ENCODE measurements at places on chromosomes 11 and 22.

GRCh38 chr22:43535336-43535735 is 123.5 kb downstream of the MPPED1 start:
- no peaks in the 10 kb centered on the region for H3K36me3 ChIP-seq
- H3K27me3 ChIP-seq: no peaks in the 10 kb centered on the region
- H3K27ac ChIP-seq: no peak overlapping the region
- H3K4me1 ChIP-seq: no peaks in the 10 kb centered on the region
- no peak overlapping the region for H3K4me3 ChIP-seq
- DNase-seq: peak; percentile 28

- DNase-seq: no peak
- no peaks in the 10 kb centered on the region for H3K36me3 ChIP-seq
- no peak overlapping the region for H3K27ac ChIP-seq
- H3K4me3 ChIP-seq: no peak overlapping the region
- H3K4me1 ChIP-seq: no peaks in the 10 kb centered on the region
Measured at GRCh38 chr11:92843455-92843854, 126.0 kb upstream of the MTNR1B start.

DNA sequence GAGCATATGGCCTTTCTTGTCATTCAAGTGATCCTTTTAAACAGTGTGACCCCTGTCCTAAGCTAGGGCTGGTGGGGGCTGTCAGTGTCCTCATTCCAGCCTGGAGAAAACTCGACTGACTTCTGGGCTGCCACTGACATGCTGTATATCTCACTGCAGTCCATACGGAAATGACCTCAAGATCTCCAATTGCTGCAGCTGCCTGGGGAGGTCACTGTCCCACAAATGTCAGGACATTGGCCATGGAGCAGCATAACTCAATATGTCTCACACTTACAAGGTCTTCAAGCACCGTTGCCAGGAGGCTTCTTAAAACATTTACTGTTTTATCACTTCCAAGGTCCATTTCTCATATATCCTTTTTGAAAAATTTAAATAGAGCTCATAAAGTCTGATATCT is 27.8 kb upstream of the CSNK2A3 start:
- H3K27me3 ChIP-seq: no peaks in the 10 kb centered on the region
- no peak overlapping the region for H3K27ac ChIP-seq
- no peak overlapping the region for H3K4me3 ChIP-seq
- H3K4me1 ChIP-seq: no peaks in the 10 kb centered on the region
- DNase-seq: no peak
- no peaks in the 10 kb centered on the region for H3K36me3 ChIP-seq

DNA sequence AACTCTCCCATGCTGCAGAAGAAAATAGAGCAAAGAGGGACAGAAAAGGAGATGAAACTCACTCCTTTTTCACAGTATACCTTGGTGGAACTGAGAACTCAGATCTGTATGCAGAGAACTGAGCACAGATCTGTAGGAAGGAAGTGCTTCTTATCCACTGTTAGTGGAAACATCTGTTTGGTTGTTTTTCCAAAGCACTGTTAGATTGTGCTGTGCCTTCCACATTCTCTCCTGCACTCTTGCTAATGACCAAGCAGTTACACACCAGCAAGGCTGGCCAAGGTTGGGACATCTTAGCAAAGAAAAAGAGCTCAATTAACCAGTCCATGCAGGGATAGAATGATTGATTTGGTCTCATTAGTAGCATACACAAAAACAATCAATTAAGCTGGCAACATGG is 20.1 kb upstream of the SIK2 start:
- H3K27ac ChIP-seq: no peak overlapping the region
- H3K4me3 ChIP-seq: no peak overlapping the region
- DNase-seq: no peak
- no peaks in the 10 kb centered on the region for H3K36me3 ChIP-seq

- no peaks in the 10 kb centered on the region for H3K4me1 ChIP-seq
- no peak for DNase-seq
- no peak overlapping the region for H3K27ac ChIP-seq
- peaks cover 9% of the 10 kb centered on the region for H3K36me3 ChIP-seq
Measured at GRCh38 chr11:44229624-44230023, 80.3 kb downstream of the ALX4 start.

DNA sequence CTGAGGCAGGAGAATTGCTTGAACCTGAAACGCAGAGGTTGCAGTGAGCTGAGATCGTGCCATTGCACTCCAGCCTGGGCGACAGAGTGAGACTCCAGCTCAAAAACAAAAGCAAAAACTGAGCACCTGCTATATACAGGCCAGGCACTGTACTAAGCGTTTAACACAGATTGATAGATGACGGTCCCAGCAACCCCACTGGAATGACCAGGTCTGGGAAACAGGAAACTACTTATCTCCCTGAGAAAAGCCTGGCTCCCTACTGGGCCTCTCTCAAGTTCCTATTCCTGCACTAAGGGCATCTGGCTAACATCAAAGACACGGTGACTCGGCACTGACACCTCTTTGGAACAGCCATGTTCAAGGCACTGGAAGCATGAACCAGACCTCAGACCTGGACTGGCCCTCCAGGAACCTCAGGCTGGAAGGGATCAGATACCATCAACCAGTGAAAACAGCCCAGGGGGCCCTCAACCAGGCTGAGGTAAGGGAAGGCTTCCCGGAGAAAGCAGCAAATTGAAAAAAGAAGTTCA is 16.6 kb downstream of the ARAP1 start:
- no peak for DNase-seq
- peak overlapping the region; percentile 2 for H3K4me3 ChIP-seq
- H3K27me3 ChIP-seq: no peaks in the 10 kb centered on the region
- peaks cover 8% of the 10 kb centered on the region for H3K36me3 ChIP-seq
- H3K27ac ChIP-seq: peak overlapping the region; percentile 85

DNA sequence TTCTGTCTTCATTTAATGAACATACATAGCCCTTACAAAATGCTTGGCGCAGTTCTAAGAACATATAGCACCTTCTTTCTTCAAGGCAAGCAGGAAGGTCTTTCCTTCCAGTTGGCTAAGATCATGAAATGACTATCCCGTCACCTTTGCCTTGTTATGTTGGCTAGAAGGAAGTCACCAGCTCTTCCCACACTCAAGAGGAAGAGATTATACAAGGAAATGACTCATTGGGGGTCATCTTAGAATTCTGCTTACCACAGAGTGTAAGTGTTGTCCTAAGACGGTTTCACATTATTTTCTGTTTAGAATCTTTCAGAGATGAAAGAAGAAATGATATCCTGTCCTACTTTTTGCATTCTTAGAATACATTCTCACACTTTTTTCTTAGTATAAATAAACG is 808.0 kb upstream of the LUZP2 start:
- no peaks in the 10 kb centered on the region for H3K4me1 ChIP-seq
- no peak overlapping the region for H3K4me3 ChIP-seq
- no peak overlapping the region for H3K27ac ChIP-seq
- H3K36me3 ChIP-seq: no peaks in the 10 kb centered on the region

DNA sequence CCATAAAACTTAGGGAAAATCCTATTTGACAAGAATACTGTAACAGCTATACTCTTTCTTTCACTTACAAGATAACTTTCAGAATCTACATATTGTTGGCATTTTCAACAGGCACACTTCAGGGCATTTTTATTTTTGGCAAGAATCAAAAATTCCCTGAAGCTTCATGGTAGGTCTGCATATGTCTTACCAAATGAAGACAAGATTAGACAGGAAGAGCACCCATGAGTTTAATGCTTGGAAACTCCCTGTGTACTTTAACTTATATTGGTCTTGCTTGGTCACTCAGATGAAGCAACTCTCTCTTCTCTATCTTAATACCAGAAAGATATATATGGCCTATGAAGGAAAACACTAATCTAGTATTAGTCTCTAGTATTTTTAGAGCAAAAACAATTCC is 137.7 kb downstream of the ATG16L2 start:
- H3K27me3 ChIP-seq: no peaks in the 10 kb centered on the region
- H3K4me1 ChIP-seq: peaks cover 16% of the 10 kb centered on the region
- H3K4me3 ChIP-seq: no peak overlapping the region
- H3K27ac ChIP-seq: peak overlapping the region; percentile 6

- H3K4me3 ChIP-seq: no peak overlapping the region
- no peaks in the 10 kb centered on the region for H3K27me3 ChIP-seq
- peaks cover 27% of the 10 kb centered on the region for H3K4me1 ChIP-seq
- H3K27ac ChIP-seq: no peak overlapping the region
- H3K36me3 ChIP-seq: no peaks in the 10 kb centered on the region
- no peak for DNase-seq
Measured at GRCh38 chr11:78392854-78393253, 24.8 kb downstream of the GAB2 start.

DNA sequence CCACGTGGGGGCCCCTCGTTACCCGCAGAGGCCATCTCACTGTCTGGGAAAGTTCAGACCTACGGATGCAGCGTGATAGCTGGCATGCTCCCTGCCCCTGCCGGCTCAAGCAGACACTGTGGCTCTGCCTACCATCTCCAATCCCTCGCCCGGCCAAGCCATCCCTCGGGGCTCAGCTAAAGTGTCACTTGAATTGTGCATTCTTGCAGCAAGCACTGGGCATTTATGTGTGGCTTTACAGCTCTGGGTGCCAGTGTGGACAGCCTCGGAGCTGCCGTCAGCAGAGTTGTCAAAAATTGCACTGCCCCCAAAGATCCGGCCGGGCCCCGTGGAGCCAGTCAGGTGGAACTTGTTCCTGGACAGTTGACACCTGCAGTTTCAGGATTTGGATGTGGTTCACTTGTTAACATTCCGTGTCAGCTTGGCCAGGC is 75.0 kb upstream of the FGF3 start:
- H3K27me3 ChIP-seq: peaks cover 26% of the 10 kb centered on the region
- no peak overlapping the region for H3K27ac ChIP-seq

GRCh38 chr11:1226226-1226985 is 3.5 kb downstream of the MUC5B start:
- no peak overlapping the region for H3K4me3 ChIP-seq
- H3K27me3 ChIP-seq: peaks cover 26% of the 10 kb centered on the region
- DNase-seq: peak; percentile 64
- H3K36me3 ChIP-seq: no peaks in the 10 kb centered on the region

GRCh38 chr11:65420506-65420905 is 2.1 kb upstream of the NEAT1 start:
- H3K4me3 ChIP-seq: peak overlapping the region; percentile 98
- peaks cover 16% of the 10 kb centered on the region for H3K36me3 ChIP-seq
- peak overlapping the region; percentile 100 for H3K27ac ChIP-seq
- no peak for DNase-seq

DNA sequence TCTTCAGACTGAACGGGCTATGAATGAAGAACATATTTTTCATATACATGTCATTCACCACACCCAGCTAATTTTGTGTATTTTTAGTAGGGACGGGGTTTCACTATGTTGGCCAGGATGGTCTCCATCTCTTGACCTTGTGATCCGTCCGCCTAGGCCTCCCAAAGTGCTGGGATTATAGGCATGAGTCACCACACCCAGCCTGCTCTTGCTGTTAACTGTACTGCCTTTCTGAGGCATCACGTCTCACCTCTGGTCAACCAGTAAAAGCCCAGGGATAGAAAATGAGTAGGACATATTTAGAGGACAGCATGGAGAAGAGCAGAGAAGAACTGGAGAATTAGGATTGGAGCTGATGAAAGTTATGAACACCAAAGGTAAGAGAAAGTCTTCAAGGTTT is 55.6 kb downstream of the APOL3 start:
- no peak for DNase-seq
- H3K27me3 ChIP-seq: no peaks in the 10 kb centered on the region
- H3K4me3 ChIP-seq: no peak overlapping the region
- no peak overlapping the region for H3K27ac ChIP-seq
- no peaks in the 10 kb centered on the region for H3K4me1 ChIP-seq

- H3K27ac ChIP-seq: no peak overlapping the region
- H3K36me3 ChIP-seq: no peaks in the 10 kb centered on the region
- DNase-seq: no peak
- H3K27me3 ChIP-seq: no peaks in the 10 kb centered on the region
- no peaks in the 10 kb centered on the region for H3K4me1 ChIP-seq
Measured at GRCh38 chr11:109644152-109644551, 222.2 kb downstream of the C11orf87 start.

GRCh38 chr11:83025267-83025704 is 46.4 kb downstream of the RAB30 start:
- H3K4me1 ChIP-seq: peaks cover 15% of the 10 kb centered on the region
- H3K27me3 ChIP-seq: no peaks in the 10 kb centered on the region
- H3K36me3 ChIP-seq: no peaks in the 10 kb centered on the region
- DNase-seq: no peak

- no peak overlapping the region for H3K4me3 ChIP-seq
- no peaks in the 10 kb centered on the region for H3K4me1 ChIP-seq
- H3K27me3 ChIP-seq: no peaks in the 10 kb centered on the region
- no peak for DNase-seq
- H3K36me3 ChIP-seq: no peaks in the 10 kb centered on the region
- no peak overlapping the region for H3K27ac ChIP-seq
Measured at GRCh38 chr11:7749456-7749855, 43.2 kb upstream of the OVCH2 start.

GRCh38 chr11:77647654-77648305 is 10.2 kb upstream of the CLNS1A start:
- no peak overlapping the region for H3K4me3 ChIP-seq
- H3K27me3 ChIP-seq: no peaks in the 10 kb centered on the region
- DNase-seq: no peak
- no peaks in the 10 kb centered on the region for H3K36me3 ChIP-seq
- H3K27ac ChIP-seq: no peak overlapping the region
- no peaks in the 10 kb centered on the region for H3K4me1 ChIP-seq

DNA sequence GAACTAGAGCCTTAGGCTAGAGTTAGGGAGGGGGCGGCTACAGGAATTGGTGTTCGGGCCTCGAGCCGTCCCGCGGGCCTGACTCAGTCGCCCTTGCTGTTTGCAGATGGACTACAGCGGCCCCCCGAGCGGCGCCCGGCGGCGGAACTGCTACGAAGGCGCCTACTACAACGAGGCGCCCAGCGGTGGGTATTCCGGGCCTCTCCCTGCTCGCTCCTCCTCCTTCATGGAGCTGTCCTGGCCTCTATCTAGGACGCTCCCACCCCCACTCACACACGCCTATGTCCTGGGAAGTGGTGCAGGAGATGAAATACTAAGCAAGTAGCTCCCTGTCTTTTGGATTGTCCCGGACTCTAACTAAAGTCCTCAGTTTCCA is 1.4 kb downstream of the MYOD1 start:
- no peak overlapping the region for H3K4me3 ChIP-seq
- H3K4me1 ChIP-seq: peaks cover 4% of the 10 kb centered on the region
- H3K27me3 ChIP-seq: peaks cover 94% of the 10 kb centered on the region
- H3K36me3 ChIP-seq: no peaks in the 10 kb centered on the region
- H3K27ac ChIP-seq: no peak overlapping the region
- no peak for DNase-seq

- no peaks in the 10 kb centered on the region for H3K27me3 ChIP-seq
- H3K4me3 ChIP-seq: no peak overlapping the region
- DNase-seq: no peak
- no peak overlapping the region for H3K27ac ChIP-seq
Measured at GRCh38 chr11:36346562-36347383, 50.7 kb downstream of the PRR5L start.

GRCh38 chr22:25510876-25511275 is 53.6 kb upstream of the GRK3 start:
- H3K27ac ChIP-seq: no peak overlapping the region
- H3K27me3 ChIP-seq: no peaks in the 10 kb centered on the region
- no peak overlapping the region for H3K4me3 ChIP-seq
- no peaks in the 10 kb centered on the region for H3K4me1 ChIP-seq

- no peaks in the 10 kb centered on the region for H3K36me3 ChIP-seq
- no peak for DNase-seq
- H3K27me3 ChIP-seq: no peaks in the 10 kb centered on the region
- H3K4me1 ChIP-seq: no peaks in the 10 kb centered on the region
Measured at GRCh38 chr11:131392528-131393255, 22.3 kb downstream of the NTM start.

- no peaks in the 10 kb centered on the region for H3K27me3 ChIP-seq
- H3K36me3 ChIP-seq: no peaks in the 10 kb centered on the region
- no peak for DNase-seq
Measured at GRCh38 chr11:87437844-87438223, 400.1 kb downstream of the TMEM135 start.

GRCh38 chr11:45087900-45088160 is 58.6 kb upstream of the PRDM11 start:
- no peaks in the 10 kb centered on the region for H3K27me3 ChIP-seq
- H3K36me3 ChIP-seq: no peaks in the 10 kb centered on the region
- peak overlapping the region; percentile 3 for H3K27ac ChIP-seq
- no peak for DNase-seq

Measured in upper lobe of right lung (tissue), 1 donor.